Stimulated activated memory B cell treated with anti-CD40 and anti-IgM and Interleukin-4, amounts not matched to agents 10 μg/mL and 1 μg/mL and 100 μg/mL, for 72 hours (primary cell): ENCODE measurements at places on chromosomes 4 and X.

DNA sequence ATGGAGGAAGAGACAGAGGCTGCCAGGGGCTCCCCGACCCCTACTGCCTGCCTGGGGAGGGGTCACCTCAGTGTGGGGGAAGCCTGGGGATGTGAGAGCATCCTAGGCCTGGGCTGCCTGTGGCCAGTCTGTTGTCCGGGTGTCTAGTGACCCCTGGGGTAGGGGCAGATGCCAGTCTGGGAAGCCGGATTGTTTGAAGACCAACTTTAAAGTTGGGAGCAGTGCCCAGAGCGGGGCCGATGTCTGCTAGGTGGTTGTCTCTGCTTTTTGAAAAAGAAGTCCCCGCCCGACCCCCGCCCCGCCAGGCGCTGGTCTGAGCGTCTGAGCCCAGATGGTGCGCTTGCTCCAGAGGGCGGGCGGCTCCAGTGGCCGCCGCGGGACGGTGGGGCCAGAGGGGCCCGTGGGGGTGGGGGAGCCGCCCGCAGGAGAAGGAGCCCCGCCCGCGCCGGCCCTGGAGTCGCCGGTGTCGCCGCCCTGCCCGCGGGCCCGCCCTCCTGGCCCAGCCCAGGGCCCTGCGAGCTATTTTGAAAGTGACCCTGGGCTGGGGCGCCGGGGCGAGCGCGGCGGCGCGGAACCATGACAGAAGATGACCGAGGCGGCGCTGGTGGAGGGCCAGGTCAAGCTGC lies at the start of gene DOK7:
TSS of gene DOK7 (plus strand) at position 517 of the 626 bp plus-strand sequence. CDS start at position 587, 70 bp downstream.
- ATAC-seq, result peak; percentile 29

DNA sequence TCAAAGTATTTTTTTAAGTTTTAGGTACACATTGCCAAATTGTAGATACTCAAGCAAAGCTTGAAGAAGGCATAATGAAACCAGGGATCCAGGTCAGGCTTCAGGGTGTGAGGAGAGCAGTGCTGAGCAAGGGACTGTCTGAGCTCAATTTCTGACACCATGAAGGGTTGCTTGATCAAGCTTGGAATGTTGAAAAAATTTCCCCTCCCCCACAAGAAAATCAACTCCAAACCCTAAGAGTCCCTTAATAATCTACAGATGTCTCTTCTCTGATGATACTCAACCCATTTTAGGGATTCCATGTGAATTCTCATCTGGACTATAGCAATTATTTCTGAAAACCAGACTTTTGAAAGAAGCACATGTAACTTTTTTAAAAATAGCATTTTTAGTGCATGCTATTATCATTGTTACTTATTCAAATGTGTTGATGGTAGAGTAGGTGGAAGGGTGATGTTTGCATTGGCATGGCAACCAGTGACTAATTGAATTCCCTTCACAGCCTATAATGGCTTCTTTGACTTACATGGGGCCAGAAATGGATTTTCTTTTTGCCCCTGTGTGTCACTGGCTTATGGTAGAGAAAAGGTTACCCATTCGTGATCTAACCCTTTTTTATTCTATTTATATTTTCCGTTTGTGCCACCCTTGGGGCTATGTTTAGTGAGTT lies 252.0 kb downstream of the FBXW7 start:
- ATAC-seq, result no peak

DNA sequence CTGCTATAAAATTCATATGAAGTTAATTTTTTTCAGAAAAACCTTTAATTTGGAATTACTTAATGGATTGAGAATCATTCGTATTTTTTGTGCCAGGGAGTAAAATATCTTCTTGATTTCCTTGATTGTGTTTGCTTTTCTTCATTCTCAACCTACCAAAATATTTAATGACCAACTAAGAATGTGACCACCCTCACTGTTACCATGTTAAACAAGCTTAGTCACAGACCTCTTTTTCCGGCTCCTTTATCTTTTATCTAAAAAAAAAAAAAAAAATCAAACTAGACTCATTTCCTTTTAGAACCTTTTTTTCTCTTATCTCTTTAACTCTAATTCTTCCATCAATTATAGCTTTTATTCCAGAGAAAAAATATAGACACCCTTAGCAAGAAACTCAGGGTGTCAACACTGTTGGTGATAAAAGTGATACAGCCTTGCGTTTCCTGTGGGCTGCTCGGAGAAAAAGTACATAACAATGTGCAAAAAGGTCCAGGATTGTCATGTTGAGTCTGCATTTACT lies 20.6 kb upstream of the HPGDS start:
- no peak for ATAC-seq

GRCh38 chr4:64846417-64846816 lies 437.2 kb upstream of the TECRL start:
- no peak for ATAC-seq

DNA sequence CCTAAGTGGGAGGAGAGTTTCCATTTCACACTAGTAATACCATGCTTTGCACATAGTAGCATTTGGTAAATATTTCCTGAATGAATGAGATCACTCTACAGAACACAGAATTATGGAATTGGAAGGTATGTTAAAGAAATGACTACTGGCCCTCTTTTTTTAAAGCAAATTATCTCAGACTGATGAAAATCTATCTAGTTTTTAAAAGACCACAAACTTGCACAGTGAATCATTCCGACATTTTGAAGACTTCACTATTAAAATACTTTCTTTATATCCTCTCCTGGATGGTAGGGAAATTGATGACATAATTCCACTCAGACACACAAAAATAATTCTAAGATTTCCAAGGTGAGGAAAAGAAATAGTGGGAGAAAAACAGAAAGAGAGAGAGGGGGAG lies 68.4 kb upstream of the ETNPPL start:
- ATAC-seq, result no peak

- ATAC-seq, result no peak
Measured at GRCh38 chrX:81259020-81259713, 57.3 kb downstream of the SH3BGRL start.

DNA sequence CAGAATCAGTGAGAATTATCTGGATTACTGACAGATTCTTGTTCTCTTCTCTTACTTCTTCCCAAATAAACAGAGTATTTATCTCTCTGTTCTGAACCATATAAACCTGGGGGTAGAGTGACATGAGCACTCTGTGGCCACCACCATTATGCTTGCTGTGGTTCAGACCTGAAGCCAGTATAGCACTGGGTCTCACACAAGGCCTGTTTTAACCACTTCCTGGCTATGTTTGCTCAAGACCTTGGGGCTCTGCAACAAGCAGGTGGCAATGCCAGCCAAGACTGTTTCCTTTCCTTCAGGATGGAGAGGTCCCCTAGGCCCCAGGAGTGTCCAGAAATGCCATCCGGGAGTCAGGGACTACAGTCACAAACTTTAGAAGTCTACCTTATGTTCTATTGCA lies 21.7 kb upstream of the HEPH start:
- no peak for ATAC-seq

- ATAC-seq, result no peak
Measured at GRCh38 chr4:24809815-24810405, 14.5 kb downstream of the SOD3 start.

DNA sequence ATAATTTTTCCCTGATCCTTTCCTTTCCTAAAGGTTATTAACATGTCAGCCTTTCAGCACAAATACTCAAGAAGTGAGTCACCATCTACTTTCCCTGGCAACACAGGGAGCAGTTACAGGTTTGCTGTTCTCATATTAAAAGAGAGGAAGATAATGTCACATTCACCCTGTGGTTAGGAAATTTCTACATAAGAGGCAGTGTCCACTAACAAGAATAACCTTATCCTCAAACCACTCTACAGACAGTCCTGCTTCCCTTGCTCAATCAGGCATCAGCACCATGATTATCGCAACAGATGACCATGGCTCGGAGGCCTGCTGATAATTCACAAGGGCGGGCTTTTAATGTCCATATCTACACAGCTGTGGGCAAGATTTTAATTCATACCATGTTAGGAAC lies 30.9 kb downstream of the RNF150 start:
- no peak for ATAC-seq

GRCh38 chrX:129842510-129843208 lies 1.0 kb downstream of the ZDHHC9 start:
- ATAC-seq, result no peak

DNA sequence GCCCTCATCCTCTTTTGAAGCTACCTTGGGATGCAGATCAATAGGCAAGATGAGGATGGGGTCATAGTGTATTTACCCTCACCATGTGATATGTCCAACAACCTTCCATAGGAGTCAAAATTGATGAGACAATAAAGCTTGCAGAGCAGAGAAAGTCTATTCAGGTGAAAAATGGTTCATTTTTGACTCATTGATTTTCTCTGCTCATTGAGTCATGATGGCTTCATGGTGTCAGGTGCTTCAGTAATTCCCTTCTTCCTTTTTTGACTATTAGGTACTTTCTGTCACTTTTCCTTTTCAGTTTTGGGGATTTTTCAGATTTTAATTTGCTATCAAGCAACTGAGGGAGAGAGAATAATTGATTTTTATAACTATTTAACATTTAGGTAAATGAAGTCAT lies 55.9 kb upstream of the IL2 start:
- ATAC-seq, result no peak

DNA sequence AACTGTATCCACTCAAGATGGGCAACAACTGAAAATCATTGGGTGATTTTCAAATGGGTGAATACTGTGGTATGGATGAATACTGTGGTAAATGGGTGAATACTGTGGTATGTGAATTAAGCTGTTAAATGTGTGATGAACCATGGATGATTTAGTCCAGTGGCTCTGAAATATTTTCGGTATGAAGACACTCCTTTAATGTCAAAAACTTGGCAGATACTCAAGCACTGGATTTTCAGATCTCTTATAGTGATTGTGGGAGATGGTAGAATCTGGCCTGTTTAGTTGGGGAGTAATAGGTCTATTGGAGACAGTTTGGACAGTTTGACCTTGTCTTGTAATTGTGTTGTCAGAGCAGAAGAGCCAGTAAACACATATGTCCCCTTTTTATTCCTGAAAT lies 45.7 kb downstream of the SSX7 start:
- no peak for ATAC-seq

- ATAC-seq, result no peak
Measured at GRCh38 chrX:153408221-153408721, 3.0 kb upstream of the ZFP92 start.

GRCh38 chr4:5609306-5610007 lies 98.9 kb downstream of the EVC2 start:
- no peak for ATAC-seq

- ATAC-seq, result peak; percentile 42
Measured at GRCh38 chr4:168741281-168742173, 244.7 kb downstream of the PALLD start.

DNA sequence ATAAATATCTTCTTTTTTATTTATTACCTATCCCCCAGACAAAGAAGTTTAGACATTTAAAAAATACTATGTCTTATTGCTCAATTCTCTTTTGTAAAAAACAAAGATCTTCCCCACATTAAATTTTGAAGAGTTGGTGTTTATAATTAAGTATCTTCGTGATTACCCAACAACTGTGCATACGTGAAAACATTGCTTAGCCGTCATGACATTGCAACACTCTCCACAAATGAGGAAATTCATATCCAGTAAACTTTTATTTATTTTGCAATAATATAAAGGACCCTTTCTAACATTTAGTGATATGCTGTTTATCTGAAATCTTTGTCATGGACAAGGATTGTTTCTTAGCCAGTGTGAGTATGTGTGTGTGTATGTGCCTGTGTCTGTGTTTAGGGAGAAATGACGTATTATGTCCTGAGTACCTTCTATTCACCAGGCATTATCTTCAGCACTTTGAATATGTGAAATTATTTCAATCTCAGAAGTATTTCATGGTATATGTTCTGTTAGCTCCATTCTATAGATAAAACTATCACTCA lies 26.1 kb upstream of the EREG start:
- no peak for ATAC-seq

GRCh38 chrX:47632666-47633065 lies 2.9 kb upstream of the CFP start:
- ATAC-seq, result peak; percentile 61

DNA sequence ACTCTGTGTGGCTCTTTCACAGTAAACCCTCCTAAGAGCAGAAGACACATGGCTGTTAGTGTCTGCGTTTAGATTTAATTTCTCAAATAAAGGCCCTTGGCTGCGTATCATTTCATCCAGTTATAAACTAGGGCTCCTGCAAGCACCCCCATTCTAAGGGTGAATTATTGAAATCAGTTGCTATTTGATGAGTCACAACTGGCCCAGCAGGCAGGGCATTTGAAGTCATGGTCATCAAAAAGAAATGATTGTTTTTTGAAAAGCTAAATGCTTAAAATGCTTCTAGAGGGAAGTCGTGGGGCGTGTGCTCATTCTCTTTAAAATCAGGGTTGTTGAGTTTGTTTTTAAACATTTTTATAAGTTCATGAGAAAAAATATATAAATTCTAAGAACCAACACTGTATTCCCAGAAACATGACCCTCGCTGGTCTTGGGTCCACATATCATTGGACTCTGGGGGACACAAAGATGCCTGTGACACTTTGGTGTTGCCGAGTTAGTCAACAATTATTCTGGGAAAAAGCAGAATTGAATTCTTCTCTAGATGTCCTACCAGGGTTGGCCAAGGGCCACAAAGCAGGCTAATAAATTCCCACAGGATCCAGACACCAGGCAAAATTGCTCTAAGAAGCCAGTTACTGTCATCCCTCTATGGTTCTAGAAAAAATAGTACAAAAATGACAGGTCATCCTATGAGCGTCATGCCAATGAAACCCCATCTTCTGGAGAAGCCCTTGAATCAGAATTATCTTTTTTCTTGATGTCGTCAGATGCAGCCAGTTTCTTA lies 99.5 kb upstream of the MYOZ2 start:
- no peak for ATAC-seq

GRCh38 chr4:187176261-187176910 lies 452.7 kb upstream of the FAT1 start:
- peak; percentile 31 for ATAC-seq

GRCh38 chr4:181312066-181312465 lies 931.1 kb upstream of the TENM3 start:
- no peak for ATAC-seq
